ENCODE measurements at places on chromosomes 6 and 20.
A peak's percentile ranks its signal among the peaks of the same experiment; 100 is the strongest.

GRCh38 chr6:35178932-35179832 lies 34.6 kb upstream of the SCUBE3 start:
- no peak for DNase-seq

- DNase-seq = no peak
These were observed 106.7 kb downstream of the MYLK4 start for GRCh38 chr6:2643935-2644539.

DNA sequence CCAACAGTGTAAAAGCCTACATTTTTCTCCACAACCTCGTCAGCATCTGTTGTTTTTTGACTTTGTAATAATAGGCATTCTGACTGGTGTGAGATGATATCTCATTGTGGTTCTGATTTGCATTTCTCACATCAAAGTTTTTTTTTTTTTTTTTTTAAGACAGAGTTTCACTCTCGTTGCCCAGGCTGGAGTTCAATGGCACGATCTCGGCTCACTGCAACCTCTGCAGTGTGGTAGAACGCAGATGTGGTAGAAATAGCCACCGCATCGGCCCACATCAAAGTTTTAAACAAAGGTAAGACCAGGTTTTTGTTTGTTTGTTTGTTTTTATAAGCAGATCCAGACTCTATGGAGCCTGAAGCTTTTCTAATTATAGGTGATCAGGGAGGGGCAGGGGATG lies 12.7 kb upstream of the PPP1R3G start:
- no peak for DNase-seq

DNA sequence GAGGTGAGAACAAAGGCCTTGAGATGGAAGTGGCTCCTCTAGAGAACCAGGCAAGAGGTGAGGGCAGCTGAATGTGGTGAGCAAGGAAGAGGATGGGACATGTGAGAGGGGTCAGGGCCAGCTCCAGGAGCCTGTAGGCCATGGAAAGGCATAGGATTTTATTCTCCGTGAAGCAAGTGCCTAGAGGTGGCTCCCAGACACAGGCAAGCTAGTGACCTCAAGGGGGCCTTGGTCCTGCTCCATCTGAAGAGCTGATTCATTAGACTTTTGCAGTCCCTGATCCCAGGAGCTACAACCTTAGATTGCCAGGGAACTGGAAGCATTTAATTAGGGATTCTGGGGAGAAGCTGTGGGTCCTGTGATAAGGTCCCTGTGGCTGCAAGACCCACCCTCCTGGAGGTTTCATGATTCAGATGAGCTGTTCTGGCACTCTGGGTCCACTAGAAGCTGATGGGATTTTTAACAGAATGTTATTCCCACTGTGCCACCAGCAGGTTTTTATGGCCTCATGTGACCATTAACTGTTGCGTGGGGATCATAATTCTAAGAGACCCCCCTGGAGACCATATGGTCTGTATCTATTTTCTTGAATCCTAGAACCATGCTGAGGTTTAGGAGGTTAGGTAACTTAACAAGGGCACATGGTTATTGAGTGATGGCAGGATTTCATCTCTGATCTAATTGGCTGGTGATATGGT lies 90.5 kb downstream of the ELOVL5 start:
- DNase-seq = no peak

- no peak for DNase-seq
These were observed 436.0 kb downstream of the PLCB1 start for GRCh38 chr20:8568075-8568474.

DNA sequence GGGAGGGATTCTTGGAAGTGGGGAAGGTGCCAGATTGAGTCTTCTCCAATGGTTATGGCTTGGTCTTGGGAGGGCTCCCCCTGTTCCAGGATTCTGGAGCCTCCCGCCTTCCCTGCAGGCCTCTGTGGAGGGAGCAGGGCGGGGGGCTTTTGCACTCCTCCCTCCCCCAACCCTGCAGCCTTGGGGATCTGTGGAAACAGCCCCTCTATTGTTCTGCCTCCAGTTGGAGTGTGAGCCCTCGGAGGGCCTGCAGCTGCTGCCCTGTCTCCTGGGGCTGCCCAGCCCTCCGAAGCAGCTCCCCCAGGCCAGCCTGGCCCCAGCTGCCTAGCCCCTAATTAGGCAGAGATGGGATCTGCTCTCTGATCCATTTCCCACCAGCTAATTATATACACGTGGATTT lies 14.7 kb downstream of the FAM110A start:
- DNase-seq = no peak

- no peak for DNase-seq
These were observed 568 bp downstream of the CCDC170 start for GRCh38 chr6:151494235-151494935.

GRCh38 chr6:14797875-14798593 lies 447.8 kb upstream of the JARID2 start:
- no peak for DNase-seq

DNA sequence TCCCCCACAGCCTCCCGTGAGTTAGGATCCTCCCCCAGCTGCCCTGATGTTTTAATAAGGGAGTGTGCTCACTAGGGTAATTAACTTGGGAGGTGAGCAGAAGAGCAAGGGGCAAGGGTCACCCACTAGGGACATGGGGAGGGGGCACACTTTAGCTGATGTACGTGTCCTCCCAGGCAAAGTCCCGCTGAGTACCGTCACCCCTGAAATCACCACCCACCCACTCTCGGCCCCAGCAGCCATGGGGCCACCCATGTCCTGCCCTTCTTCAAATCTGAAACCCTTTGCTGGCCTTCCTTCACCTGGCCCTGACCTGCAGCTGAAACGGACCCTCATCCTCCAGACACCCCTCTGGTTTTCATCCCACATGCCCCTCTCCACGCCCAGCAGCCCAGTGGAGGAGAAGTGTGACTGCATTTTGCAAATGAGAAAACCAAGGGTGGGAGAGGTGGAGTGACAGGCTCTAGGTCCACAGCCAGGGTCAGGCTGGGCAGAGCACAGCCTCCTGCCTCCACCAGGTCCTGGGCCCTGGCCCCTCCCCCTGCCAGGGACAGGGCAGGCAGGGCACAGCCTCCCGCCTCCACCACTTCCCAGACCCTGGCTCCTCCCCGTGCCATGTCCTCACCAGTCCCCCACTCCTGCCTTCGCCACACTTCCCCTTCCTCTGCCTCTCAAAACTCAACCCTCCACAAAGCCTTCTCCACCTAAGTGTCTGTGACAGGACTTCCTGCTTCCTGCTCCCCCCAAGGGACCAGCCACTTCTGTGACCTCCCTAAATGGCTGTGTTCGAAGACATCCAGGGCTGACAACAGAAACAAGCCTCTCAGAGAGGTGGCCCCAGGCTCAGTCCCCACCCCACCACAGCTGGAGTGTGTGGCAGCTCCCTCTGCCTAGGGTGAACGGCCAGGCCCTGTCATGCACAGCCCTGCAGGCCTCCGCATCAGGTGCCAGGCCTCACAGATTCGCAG lies 15.1 kb downstream of the ACSS1 start:
- peak; percentile 72 for DNase-seq

Measured in H7 (cell line).